ENCODE measurements at places on chromosomes 2 and 18.
A peak's percentile ranks its signal among the peaks of the same experiment; 100 is the strongest.

DNA sequence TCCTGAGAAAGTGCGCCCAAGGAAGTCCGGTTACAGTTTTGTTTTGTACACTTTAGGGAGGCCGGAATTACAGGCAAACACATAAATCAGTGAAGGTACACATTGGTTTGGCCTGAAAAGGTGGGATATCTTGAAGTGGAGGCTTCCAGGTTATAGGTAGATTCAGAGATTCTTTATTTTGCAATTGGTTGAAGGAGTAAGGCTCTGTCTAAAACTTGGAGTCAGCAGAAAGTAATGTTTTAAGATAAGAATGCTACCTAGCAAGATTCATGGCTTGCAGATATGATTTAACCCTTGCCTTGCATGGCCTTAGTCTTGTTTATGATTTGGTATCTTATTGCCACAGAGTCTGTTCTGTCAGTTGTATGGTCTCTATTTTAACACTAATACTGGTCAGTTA, 165.9 kb upstream of the NDUFV2 start:
- no peak for DNase-seq

DNA sequence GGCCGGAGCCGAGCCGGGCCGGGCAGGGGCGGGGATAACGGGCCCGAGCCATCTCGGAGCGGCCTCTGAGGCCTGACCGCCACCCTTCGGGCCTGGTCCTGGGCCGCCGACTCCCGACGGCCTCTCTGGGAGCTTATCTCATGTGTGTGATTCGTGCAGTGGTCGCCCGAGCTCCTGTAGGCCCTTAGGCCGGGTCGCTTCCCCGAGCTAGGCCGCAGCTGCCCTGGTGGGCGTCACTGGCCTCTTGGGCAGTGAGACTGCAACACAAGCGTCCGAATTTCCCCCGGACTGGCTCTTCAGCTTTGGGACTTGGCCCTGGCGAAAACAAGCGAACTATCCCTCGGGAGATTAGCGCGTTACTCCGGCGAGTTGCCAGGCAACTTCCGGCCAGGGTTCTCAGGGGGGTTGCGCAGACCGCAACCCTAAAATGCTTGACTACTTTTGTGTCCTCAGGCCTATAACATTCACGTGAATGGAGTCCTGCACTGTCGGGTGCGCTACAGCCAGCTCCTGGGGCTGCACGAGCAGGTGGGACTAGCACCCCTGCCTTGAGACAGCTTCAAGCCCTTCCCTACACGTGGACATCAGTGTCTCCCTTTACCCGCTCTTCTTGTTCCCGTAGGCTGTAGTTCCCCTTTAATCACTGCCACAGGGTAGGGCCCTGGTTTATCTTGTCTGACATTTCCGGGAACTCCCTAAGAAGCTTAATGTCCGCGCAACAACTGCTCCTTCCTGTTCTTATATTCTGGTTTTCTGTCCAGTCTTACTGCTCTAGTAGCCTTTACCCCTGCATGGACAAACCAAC, 602 bp downstream of the SNX17 start:
- peak; percentile 38 for DNase-seq

GRCh38 chr18:58668897-58669296, 2.4 kb upstream of the MALT1 start:
- no peak for DNase-seq

GRCh38 chr2:106115250-106115649, 78.9 kb downstream of the UXS1 start:
- peak; percentile 31 for DNase-seq

DNA sequence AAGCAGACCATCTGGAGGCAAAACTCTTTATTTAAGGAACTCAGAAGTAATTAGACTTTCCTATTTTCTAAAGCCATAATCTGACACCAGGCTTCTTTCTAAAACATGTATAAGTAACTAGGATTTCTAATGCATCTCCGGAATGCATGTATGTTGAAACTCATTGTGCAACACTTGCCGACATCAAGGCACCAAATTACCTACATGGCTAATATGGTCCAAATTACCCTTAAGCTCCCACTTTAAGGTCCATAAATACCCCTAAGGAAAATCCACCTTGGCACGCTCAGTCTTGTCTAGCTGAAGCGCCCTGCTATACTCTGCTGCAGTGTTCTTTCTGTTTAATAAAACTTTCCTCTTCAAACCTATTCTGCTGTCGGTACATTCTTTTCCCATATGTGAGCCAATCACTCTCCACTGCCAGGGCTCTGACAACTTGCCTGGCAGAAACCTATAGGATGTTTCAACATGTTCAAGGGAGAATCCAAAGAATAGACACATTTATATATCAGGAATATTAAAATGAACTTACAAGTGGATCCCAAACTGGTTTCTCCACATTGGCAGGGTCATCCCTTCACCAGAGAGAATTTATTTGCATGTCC, 171.9 kb downstream of the GALNT1 start:
- no peak for DNase-seq

GRCh38 chr2:224031358-224031970, 7.6 kb downstream of the SERPINE2 start:
- DNase-seq = no peak

- no peak for DNase-seq
These were observed 1.5 kb upstream of the RESP18 start for GRCh38 chr2:219334076-219334475.

DNA sequence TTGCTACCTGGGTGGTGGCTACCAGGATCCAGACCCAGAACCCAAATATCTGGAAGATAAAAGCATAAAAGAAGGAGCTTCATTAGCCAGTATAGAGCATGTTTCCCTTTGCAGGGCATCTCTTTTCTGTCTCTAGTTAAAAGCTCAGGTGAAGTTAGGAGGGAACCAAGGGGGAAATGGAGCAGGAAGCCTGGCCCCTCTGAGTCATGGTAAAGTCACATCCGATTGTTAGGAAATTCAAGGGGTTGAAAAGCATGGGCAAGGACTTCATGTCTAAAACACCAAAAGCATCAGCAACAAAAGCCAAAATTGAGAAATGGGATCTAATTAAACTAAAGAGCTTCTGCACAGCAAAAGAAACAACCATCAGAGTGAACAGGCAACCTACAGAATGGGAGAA, 126.9 kb downstream of the RPIA start:
- DNase-seq = no peak

DNA sequence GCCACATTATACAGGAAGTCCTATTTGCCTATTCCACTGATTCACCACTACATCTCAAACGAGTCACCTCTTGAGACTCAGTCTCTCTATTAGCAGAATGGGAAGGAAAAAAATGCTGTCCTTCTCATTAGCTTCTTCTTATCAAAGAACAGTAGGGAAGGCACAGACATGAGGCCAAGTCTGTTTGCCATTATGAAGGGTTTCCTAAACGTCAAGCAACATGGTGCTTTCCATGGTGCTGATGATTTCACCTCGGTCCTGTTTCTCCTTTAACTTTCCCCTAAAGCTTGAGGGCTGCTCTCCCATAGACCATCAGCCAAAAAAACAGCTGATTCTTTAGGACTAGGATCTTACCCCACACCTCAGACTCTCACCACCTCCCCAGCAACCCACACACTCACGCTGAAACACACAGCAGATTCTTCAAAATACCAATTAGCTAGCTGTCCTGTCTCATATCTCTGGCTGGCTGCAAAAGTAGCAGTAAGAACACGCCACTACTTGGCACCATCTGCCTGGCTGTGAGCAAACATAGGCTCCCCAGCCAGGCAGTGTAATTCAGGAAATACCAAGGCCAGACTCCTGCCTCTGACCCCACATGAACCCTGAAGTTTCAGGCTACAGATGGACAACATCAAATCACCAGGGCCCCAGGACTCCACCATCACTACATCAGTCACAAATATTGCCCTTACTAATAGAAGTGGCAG, 30.5 kb downstream of the GALNT14 start:
- no peak for DNase-seq

- no peak for DNase-seq
These were observed 307 bp downstream of the CDH2 start for GRCh38 chr18:28176698-28176947.

- DNase-seq = no peak
These were observed 140.4 kb downstream of the KCTD1 start for GRCh38 chr18:26407736-26408601.

GRCh38 chr2:187612857-187613256, 58.6 kb upstream of the TFPI start:
- DNase-seq = no peak

DNA sequence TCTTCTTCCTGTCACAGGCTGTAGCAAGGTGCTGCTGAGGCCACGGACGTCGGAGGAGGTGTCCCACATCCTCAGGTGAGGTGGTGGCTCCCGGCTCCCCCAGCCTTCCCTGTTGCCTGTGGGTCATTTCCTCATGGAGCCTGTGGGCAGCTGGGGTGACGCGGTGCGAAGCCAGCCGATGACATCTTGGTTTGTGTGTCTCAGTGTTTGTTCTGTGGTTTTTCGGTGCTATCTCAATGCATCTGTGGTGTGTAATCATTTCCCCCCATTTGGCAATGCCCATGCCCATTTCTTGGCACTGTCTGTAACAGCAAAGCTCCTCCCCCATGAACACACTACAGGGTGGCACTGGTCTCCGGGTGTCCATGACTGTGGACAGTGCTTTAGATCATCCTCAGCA, 6.6 kb downstream of the D2HGDH start:
- peak; percentile 62 for DNase-seq

DNA sequence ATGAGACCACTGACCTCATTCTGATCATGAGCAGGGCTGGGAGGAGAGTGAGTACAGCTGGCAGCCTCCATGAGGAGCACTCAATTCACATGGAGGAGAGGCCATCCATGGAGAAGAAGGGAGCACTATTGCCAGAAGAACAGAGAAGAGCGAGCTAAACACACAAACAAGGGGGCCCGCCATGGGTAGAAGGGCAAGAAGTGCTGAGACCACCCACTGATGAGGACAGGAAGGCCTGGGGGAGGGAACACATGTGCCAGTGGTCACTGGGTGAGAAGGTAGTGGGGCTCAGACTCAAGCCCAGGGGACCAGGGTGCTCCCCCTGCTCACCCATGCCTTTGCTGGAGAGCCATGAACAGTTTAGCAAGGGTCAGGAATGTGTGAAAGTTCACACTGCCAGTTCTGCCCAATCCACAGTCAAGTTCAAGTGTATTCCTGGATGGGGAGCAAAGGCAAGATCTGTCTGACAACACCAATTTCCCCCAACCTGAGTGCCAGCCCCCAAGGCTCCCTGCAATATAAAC, 57.7 kb downstream of the TTC32 start:
- DNase-seq = no peak

GRCh38 chr2:28327581-28327955, 65.1 kb upstream of the FOSL2 start:
- no peak for DNase-seq
